NCI-H1105 (cell line): ENCODE measurements at places on chromosomes 7 and 10.

DNA sequence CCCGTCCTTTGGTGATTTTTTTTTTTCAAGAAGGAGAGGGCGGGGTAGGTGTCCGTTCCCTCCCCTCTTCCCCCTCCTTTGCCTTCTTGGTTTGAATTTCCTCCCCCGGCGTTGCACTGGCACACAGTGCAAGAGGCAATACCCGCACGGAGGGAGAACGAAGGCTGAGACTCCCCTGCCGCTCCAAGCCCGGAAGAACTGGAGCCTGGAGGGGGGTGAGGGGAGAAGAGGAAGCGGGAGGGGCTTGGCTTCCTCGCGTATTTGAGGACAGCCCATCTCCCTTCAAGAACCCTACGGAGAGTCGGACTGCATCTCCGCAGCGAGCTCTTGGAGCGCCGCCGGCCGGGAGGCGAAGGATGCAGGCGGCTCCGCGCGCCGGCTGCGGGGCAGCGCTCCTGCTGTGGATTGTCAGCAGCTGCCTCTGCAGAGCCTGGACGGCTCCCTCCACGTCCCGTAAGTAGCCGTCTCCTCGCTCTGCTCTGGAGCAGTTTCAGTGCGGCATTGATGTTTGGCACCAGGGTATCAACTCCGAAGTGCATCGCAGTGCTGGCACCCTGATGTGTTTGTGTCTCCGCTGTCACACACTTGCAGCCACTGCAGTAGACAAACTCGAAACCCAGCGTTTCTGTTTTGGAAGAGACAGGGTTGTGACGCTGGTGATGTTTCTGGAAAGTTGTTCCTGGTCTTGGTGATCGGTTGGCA, at the start of gene CNTNAP2:
TSS of gene CNTNAP2 (plus strand) at position 281 of the 702 bp plus-strand sequence. CDS start at position 357, 76 bp downstream.
- peak; percentile 59 for DNase-seq

GRCh38 chr10:95445223-95445836, 115.8 kb downstream of the SORBS1 start:
- no peak for DNase-seq

DNA sequence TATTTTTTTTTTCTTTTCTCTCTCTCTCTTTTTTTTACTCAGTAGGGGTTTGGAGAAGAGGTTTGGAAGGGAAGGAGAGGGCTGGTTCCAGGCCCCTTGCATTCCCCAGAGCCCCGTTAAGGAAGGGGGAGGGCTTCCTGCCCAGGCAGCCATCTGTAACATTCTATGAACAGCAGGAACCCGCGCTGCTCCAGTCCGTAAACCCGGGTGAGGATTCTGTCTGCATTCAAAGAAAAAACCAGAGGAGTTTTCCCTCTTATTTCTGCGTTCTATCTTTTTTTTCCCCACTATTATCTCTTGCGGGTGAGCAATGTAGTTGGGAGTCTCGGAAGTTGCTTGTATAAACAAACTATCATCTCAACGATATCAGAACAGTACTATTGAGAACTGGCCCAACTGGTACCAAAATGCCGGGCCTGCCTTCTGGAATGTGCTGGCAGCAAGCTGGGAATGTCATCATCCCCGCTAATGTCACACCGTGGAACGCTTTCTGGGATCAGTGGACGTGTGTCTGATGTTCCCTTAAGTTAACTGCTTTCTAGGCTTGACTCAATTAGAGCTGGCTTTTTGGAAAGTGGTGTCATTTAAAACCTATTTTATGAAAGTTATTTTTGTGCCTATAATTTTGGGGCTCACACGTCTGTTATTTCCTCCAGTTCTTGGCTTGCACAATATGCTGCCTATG, 153.1 kb upstream of the MEOX2 start:
- DNase-seq: no peak

DNA sequence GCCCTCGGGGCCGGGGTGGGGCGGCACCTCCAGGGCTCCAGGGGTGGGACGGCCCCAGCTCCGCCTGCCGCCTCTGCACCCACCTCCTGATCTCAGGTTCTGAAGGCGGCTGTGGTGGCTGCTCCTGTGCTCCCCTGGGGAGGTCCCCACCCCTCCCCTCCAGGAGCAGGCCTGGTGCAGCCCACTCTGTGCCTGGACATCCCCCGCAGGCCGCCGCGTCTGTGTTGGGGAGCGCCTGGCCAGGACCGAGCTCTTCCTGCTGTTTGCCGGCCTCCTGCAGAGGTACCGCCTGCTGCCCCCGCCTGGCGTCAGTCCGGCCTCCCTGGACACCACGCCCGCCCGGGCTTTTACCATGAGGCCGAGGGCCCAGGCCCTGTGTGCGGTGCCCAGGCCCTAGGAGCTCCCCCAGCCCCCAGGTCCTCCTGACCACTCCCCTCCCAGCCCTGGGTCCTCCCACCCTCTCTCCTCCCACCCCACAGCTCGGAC, 5.5 kb downstream of the CYP2W1 start:
- DNase-seq: no peak

DNA sequence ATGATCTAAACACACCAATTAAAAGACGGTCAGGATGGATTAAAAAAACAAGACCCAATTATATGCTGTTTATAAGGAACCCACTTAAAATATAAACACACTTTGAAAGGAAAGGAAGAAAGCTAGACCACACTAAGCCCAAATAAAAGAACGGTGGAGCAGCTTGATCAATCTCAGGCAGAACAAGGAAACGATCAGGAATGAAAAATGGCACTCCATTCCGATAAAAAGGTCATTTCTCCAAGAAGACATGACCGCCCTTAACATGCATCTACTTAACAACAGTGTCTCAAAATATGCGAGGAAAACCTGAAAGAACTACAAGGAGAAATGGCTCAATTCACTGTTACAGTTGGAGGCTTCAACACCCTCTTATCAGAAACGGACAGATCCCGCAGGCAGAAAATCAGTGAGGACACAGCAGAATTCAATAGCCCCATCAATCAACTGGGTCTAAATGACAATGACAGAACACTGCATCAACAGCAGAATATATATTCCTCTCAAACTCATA, 210.0 kb downstream of the MAD1L1 start:
- DNase-seq: no peak
